Activated naive CD8-positive, alpha-beta T cell treated with anti-CD3 and anti-CD28 coated beads, Interleukin-2, amount 10 ng/mL, durations not matched to agents 7 days and 5 days (primary cell): ENCODE measurements at places on chromosomes 5 and 9. TPM values are rescaled to one million over a fixed set of nuclear protein-coding genes. Genes with fewer than 3 reads are reported as not detected.

DNA sequence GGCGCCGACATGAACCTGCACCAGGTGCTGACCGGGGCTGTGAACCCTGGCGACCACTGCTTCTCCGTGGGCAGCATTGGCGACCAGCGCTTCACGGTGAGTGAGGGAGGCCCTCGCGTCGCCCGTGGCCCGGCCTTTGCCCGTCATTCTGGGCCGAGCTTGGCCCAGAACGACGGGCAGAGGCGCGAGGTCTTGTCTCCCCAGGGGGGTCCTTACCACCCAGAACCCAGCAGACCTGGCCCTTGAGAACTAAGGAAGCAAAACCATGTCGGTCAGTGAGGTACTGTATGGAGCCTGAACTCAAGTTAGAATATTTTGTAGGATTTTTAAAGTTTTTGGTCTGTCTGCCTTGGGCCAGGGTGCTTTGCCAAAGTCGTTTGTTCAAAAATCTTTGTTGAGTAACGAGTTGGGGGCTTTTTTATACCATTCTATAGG is 691 bp downstream of the DMXL1 start:
- H3K36me3 ChIP-seq: peaks cover 7% of the 10 kb centered on the region
- DNase-seq: no peak
- H3K27me3 ChIP-seq: no peaks in the 10 kb centered on the region

The IL4 gene
- total RNA-seq: 1.8 TPM

The BTF3 gene
- total RNA-seq: 664 TPM

- H3K36me3 ChIP-seq: no peaks in the 10 kb centered on the region
- DNase-seq: no peak
- no peaks in the 10 kb centered on the region for H3K4me1 ChIP-seq
- no peak overlapping the region for H3K27ac ChIP-seq
- H3K27me3 ChIP-seq: peaks cover 9% of the 10 kb centered on the region
Observed at GRCh38 chr5:180339583-180340183, 13.5 kb downstream of the GFPT2 start.

GRCh38 chr9:34600908-34601307 is 11.0 kb downstream of the RPP25L start:
- no peaks in the 10 kb centered on the region for H3K36me3 ChIP-seq
- H3K27ac ChIP-seq: no peak overlapping the region
- DNase-seq: no peak
- H3K4me1 ChIP-seq: no peaks in the 10 kb centered on the region
- H3K27me3 ChIP-seq: peaks cover 7% of the 10 kb centered on the region
- H3K4me3 ChIP-seq: no peak overlapping the region
